ENCODE measurements at places on chromosomes 13 and 19. TPM values are rescaled to one million over a fixed set of nuclear protein-coding genes. Genes with fewer than 3 reads are reported as not detected.

- DNase-seq, result no peak
Observed at GRCh38 chr13:30789166-30789862, 54.0 kb downstream of the ALOX5AP start.

DNA sequence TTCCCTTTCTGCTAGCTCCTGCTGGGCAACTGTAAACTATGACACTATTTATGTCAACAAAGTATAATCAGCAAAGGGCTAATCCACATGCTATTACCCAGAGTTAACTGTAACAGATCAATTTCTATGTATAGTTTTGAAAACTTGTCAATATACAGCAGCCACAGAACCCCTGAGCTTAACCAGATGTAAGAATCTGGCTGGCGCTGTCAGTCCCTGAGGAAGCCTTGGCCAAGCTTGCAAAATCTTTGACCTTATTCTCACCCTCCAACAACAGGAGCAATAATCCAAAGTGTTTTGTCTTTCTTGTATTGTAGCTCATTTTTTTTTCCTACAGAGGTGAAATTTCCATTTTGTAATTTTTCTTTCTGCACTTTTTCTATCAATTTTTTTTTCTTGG is 1230.1 kb upstream of the SLC10A2 start:
- DNase-seq, result no peak

GRCh38 chr13:96822895-96823294 is 171.4 kb downstream of the OXGR1 start:
- DNase-seq, result no peak

- no peak for DNase-seq
Observed at GRCh38 chr13:106314417-106314816, 221.0 kb downstream of the EFNB2 start.

The CCNE1 gene
- 55.8 TPM for total RNA-seq

DNA sequence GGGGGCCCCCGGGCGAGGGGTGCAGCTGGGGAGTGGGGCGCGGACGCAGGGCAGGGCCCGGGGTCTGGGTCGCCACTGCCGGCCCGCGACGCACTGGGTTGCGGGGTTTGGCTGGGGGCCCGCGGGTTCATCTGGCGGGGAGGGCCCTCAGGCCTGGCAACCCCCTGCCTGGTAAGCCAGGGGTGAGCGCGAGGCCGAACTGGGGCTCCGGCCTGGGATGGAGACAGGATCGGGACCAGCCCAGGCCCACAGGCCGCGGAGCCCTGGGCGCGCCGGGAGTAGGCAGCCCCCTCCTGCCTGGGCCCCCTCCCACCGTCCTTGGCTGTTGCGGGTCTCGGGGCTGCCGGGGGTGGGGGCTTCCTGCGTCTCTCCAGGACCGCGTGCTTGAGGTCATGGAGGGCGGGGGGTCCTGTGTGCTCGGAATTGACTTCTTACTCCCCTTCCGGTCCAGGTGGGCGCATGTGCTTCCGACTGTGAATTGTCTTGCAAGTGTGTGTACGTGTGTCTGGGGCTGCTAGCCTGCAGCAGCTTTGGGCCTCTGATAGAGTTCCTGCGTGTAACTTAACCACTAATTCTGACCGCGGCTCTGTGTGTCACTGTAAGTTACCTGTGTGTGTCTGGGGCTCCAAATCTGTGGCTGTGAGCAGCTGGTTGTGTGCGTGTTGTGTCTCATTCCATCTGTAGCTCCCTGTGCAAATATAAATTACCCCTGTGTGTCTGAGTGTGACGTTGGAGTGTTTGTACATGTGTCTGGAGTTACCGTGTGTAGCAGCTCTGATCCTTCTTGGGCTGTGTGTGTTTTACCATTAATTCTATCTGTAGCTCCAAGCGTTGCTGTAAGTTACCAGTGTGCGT is 751 bp downstream of the GRAMD1A start:
- peak; percentile 85 for DNase-seq

The TEX26 gene
- total RNA-seq, result not detected

The PCP2 gene
- total RNA-seq, result 1.5 TPM

GRCh38 chr19:49453757-49454240 is 774 bp downstream of the ALDH16A1 start:
- DNase-seq, result no peak

- no peak for DNase-seq
Observed at GRCh38 chr13:108120302-108120701, 95.0 kb downstream of the LIG4 start.

The GJB2 gene
- 3.6 TPM for total RNA-seq

DNA sequence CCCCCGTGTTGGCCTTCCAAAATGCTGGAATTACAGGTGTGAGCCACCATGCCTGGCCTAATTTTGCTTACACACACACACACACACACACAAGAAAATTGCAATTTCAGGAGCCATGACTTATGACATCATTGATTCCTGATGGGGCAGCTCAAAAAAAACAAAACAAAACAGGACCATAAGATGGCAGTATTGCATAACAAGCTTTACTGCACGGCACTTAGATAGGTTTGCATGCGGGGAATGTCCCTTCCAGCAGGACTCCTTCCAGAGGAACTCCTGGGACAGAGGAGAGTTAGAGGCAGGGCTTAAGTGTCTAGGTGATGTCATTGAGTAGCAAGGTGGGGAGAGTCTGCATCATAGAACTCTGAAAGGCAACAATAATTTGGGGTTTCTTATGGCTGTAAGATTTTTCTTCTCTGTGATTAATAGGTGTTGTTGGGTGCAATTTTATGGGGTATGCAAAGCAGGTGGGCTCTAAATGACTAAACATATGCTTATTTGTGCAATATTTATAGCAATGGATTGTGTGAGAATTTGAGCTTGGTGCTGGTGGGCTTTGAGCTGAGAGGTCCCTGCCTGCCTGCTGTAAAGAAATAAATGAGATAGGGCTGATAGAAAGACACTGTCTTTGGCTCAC is 9.0 kb upstream of the ACSBG2 start:
- peak; percentile 73 for DNase-seq

DNA sequence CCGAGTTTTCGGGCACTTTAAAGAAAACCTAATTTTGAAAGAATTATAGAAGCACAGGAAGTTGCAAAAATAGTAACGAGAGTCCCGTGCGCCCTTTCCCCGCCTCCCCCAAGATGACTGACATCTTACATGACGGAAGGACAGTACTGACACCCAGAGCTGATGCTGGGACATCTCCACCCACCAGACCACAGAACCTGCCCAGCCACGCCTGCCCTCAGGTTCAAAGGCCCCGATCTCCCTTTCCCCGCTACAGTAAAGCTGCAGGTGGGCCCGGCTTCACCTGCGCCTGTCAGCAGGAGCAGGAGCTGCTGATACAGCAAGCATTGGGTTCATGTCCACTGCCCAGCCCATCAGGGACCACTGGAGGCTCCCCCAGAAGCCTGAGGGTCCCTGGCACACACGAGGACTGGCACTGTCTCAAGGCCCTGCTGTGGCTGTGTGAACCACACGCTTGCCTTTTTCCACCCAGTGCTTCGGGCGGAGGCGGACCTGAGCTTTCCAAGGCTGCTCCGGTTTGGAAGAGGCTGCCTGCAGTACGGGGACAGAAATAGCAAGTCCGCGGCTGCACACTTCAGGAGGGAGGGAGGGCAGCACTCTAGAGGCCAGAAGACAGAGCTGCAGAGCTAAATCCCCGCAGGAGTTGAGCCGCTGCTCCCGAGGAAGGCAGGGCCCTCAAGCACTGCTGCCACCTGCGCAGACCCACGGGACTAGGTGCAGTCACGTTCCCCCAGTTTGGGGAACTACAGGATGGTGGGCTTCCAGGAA is 8.7 kb downstream of the MAP2K2 start:
- DNase-seq, result peak; percentile 90

DNA sequence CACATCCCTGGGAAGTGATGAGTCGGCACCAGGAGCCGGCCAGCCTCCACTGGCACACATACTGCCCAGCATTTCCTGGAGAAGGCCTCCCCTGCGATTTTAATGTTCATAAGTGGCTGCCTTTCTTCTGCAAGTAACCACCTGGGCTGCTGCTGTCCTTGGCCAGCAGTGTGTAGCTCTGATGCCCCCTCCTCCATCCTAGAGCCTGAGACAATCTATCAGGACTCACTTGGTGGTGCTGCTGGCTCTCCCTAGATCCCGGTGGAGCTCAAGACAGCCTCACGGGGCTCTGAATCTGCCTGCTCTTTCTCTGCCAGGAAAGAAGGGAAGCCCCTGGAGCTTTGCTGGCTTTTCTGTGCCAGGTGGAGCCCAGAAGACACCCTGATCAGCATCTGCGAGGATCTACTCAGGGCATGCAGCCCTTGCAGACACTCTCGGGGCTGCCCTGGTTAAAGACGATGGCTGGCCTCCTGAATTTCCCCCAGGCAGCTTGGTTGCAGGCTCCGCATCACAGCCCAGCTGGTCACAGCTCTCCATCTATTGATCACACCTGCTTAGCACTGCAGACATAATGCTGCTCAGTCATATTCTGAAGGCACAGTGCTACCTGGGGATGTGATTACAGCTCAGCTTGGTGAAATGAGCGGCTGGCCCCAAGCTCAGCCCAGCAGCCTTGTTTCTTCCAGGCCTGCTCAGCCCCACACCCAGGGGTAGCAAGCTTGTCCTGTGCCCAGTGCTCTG is 122.3 kb downstream of the ZDHHC20 start:
- DNase-seq, result no peak

The OR10H1 gene
- total RNA-seq, result not detected

The KLK6 gene
- not detected for total RNA-seq

DNA sequence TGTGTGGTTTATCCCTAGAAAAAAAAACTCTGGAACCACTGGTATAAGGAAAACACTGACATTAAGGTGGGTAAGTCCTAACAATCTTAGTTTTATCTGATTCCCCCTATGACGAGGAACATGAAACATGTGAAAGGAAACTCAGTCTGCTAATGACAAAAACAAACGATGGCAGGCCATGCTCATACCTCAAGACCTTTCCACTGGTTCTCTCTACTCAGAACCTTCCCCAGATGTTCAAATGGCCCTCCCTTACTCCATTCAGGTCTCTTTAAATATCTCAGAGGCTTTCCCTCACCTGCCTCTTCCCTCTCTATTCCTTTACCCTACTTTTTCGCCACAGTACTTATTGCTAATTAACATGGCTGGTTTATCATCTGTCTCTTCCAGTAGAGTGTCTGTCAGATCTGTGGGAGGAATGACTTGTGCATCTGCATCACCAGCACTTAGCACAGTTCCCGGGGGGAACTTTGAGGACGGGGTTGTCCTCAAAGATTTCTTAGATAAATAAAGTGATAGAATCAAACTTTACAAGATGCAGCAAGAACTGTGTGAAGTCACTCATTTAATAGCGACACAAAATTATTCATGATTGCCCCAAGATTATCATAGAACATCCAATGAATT is 1.5 kb downstream of the TUBGCP3 start:
- no peak for DNase-seq

- DNase-seq, result no peak
Observed at GRCh38 chr19:44573627-44574026, 39.7 kb upstream of the IGSF23 start.

- DNase-seq, result no peak
Observed at GRCh38 chr19:48797103-48797502, 13.7 kb downstream of the BCAT2 start.

DNA sequence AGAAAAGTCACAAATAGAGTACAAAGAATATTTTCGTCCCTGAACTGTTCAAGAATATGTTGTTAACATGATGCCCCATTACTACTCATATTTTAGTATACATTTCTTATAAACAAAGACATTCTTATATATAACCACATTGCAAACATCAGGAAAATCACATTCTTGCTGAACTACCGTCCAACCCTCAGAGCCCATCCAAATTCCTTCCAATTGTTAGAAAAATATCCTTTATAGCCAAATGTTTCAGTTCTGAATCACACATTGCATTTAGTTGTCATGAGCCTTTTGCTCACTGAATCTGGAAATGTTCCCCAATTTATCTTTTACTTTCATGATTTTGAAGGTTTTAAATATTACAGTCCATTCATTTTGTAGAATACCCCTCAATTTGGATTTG is 467.8 kb upstream of the ARGLU1 start:
- DNase-seq, result no peak

- DNase-seq, result peak; percentile 76
Observed at GRCh38 chr19:46715975-46716671, 791 bp downstream of the PRKD2 start.

The SPPL2B gene
- total RNA-seq, result 69.8 TPM

DNA sequence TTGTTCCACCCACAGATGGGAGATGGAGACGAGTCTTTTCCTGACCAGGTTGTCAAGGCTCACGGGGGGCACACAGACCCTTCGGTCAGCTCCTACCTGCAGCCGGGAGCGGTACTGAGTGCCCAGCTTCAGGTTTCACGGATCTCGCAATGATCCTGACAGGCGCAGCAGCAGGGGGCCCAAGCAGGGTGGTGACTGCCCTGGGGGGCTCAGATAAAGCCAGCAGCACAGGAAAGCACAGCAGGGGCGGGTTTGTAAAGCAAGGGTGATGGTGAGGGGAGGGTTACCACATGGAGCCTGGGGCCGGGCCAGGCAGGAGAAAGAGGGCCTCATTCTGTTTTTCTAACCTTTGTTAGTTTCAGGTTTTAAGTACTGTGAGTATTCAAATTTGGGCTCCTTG is 41.7 kb upstream of the ATP11A start:
- no peak for DNase-seq

- DNase-seq, result peak; percentile 86
Observed at GRCh38 chr19:6773323-6773931, 919 bp downstream of the VAV1 start.

- no peak for DNase-seq
Observed at GRCh38 chr19:55700813-55701212, 25.8 kb downstream of the EPN1 start.

Data from activated CD4-positive, alpha-beta T cell treated with anti-CD3 and anti-CD28 coated beads, Interleukin-2, amount 10 ng/mL, durations not matched to agents 24 days and 14 days (primary cell).